Suppressor macrophage treated with lipopolysaccharide for 1 hour (primary cell): ENCODE measurements at places on chromosomes 5 and 9.

DNA sequence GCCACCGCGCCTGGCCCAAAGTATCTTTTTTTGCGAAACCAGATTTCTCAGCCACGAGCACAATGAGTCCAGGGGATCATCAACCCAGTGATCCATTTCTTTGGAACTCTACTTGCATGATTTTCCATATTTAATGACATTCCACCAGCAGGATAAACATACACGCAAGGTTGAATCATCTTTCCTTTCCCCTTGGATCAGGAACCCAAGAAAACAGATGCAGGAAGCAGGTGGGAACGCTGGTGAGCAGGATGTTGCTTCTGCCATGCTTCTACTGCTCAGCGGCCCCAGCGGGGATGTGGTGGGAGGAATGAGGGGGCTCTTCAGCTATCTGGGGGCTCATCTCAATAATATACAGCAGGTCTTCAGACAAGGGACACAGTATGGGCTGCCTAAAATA, 118.2 kb downstream of the SEC61B start:
- DNase-seq = no peak

GRCh38 chr5:133370904-133371303, 241.4 kb downstream of the FSTL4 start:
- no peak for DNase-seq

DNA sequence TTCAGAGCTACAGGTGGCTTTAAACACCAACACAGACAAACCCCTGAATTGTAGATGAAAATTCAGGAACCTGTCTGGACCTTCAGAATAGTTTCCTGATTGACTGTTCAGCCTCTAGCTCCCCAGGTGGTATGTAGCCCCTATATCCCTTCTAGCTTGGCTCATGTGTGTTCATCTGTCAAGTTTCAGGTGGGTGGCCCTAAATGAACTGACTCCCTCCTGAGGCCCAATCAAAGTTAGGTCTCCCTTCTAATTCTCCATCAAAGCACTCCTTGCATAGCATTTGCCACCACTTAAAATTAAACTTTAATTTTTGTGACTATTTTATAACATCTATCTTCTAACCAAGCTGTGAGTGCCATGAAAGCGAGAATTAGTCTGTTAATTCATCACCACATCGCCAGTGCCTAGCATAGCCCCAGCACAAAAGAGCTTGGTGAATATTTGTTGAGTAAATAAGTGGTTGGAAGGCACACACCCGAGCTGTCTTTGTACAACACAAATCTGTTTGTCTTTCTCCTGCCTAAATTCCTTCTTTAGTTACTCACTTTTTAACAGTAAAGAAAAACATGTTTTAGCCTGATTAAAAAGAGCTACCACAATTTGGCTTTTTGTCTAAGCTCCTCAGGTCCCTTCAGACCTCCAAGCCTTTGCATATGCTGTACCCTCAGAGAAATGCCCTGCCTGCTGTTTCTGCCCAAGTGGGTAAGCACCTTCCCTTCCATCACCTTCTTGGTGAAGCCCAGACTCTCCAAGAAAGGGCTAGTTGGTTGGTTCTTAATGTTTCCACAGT, 138.1 kb upstream of the HMHB1 start:
- no peak for DNase-seq

- DNase-seq = no peak
These were observed 510.1 kb upstream of the DAB2 start for GRCh38 chr5:39934830-39935229.

DNA sequence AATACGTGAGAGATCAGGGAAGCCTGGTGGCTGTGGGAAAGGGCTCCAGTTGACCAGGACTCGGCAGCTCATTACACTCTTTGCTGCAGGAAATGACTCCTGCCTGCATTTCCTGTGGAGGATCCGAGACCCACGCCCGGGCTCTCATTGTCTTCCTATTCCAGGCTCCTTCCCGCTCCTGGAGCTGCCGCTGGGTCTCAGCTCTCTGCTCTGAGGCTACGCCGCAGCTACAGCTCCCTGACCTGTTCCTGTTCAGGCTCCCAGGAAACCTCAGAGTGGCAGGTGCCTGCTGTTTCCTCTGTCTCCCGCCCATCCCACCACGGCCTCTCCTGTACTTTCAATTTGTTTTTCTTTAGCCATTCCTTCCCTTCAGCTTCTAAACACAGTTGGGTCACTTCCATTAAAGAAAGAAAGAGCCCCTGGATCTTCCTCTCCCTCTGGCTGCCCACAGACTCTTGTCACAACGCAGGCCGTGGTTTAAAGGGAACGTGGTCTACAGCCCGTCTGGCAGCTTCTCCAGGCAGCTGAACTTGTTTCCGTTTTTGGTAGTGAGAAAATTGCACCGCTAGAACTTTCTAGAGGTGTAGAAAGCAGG, 71.5 kb downstream of the IL6ST start:
- DNase-seq = peak; percentile 60

- DNase-seq = no peak
These were observed 25.0 kb upstream of the SEMA4D start for GRCh38 chr9:89522959-89523285.

- DNase-seq = no peak
These were observed 2.5 kb downstream of the SREK1IP1 start for GRCh38 chr5:64765804-64766504.

- peak; percentile 4 for DNase-seq
These were observed at the start of gene PCDHB10 for GRCh38 chr5:141192110-141192725. PCDHB10 (plus strand) TSS chr5:141192353; CDS start chr5:141192553, 200 bp downstream.
